Articular chondrocyte of knee joint (primary cell): ENCODE measurements at places on chromosomes 16 and 17. TPM values are rescaled to one million over a fixed set of nuclear protein-coding genes. Genes with fewer than 3 reads are reported as not detected.

The NPW gene
- 0.39 and 0.65 TPM in 2 replicates for total RNA-seq

The ADAD2 gene
- total RNA-seq, result not detected in 2 replicates

The WNT9B gene
- total RNA-seq, result 0.97 and 1.2 TPM in 2 replicates

The MILR1 gene
- total RNA-seq, result 4.1 and 4.4 TPM in 2 replicates

The COG1 gene
- total RNA-seq, result 22.7 and 23.1 TPM in 2 replicates

The PRCD gene
- 1.6 and 3.0 TPM in 2 replicates for total RNA-seq

The KRT17 gene
- 1.7 and 3.7 TPM in 2 replicates for total RNA-seq

The C16orf54 gene
- not detected in 2 replicates for total RNA-seq
